ENCODE measurements at places on chromosomes 12 and 14.

DNA sequence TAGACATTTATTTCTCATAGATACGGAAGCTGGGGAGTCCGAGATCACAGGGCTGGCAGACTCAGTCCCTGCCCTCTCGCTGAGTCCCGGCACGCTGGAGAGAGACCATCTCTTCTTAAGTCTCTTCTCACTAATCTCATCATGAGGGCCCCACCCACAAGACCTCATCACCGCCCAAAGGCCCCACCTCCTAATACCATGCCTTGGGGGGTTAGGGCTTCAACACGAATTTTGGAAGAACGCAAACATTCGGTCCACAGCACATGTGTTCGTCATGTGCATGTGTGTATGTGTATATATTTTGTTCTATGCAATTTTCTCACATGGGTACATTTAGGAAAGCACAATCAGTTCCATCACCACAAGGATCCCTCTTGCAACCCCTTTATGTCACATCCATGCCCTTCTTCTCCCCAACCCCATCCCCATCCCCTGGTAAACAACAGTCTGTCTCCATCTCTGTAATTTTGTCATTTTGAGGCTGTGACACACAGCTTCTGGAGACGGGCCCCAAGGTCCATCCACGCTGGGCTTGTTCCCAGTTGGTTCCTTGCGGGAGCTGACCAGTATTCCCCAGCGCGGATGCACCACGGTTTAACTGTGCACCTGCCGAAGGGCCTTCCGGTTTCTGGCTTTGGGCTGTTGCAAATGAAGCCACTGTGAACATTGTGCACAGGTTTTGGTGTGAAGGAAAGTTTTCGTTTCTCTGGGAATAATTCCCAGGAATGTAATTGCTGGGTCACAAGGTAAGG, 317.5 kb upstream of the DIO3 start:
- no peak for DNase-seq

- no peak for DNase-seq
Measured at GRCh38 chr12:111339321-111339938, 29.5 kb downstream of the PHETA1 start.

DNA sequence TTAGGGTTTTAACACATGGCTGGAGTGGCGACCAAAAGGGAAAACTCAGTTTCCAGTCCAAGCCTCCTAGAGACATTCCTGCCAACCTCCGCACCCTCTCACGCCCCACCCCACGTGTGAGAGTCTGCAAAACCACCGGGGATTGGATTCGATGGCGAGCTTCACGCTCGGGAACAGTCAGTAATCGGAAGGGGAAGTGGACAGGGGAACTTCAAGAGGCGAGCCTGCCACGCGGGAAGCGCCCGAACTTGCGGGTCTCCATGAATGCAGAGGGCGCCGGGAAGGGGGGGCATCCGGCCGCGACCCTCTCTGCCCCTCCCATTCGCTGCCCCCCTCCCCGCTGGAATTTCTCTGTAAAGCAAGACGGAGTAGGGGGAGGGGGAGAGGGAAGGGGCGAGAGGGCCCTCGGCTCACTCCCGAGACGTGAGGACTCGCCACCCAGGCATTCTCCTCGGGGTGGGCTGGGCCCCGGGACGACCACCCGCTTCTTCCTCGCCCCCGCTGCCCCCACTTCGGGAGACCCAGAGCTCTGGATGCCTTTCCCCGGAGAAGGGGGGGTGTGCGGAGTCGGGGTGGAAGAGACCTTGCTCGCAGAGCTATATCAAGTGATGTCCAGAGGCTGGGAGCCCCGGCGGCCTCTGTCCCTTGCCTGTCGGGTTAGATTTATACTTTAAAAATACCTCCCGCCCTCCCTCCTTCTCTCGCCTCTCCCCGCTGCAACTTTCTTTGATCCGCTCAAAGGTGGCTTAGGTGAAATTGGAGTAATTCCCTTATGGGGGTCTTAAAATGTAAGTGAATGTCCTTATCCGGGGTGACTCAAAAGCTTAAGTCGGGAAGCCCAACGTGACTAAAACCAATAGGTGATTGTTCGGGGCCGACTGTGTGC, 2.5 kb upstream of the CCND2 start:
- peak; percentile 47 for DNase-seq

- no peak for DNase-seq
Measured at GRCh38 chr12:68805592-68806120, 2.3 kb upstream of the MDM2 start.

DNA sequence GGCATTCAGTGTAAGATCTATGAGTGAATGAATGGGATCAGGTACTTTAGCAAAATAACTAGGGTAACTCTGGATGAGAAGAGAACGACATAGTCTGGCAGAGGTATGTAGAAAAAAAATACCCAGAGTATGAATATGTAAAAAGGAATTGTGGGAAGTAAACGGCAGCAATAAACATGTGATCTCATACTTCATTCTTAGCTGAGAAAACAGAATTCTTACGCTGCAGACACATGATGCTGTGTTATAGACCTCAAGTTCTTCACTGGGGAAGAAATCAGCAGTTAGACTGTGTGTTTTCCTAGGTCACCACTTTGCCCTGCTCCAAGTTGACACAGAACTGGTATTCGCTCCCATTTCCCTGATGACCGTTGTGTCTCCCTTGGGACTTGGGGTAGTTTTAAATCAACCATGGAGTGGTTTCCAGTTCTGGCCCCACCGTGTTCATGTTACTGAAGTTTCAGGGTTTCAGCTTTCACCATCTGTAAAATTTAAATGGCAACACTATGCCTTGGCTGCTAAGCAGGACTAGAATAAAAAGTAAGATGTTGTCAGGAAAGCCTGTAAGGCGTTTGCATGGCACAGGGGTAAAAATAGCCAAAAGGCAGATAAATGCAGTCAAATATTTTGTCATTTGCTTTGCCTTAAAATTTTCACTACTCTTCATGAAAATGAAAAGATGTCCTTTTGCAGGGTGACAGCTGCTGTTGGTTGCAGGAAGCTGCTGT, 223.7 kb downstream of the PELI2 start:
- DNase-seq, result no peak

DNA sequence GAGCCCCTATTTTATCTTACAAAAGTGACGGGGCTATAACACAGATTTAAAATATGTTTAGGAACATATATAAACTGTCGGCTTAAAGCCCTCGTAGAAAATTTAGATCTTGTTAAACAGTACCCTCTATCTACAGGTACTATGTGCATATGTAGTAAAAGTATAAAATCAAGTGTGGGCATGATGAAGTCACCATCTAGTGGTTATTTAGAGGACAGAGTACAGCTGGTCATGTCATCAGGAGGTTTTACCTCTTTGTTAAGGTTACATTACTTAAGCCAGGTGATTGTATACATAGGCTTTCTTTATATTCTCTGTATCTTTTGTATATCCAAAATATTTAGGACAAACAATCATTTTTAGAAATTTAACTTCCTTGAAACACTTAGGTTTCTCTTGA, 18.2 kb upstream of the TNS2 start:
- DNase-seq, result no peak

DNA sequence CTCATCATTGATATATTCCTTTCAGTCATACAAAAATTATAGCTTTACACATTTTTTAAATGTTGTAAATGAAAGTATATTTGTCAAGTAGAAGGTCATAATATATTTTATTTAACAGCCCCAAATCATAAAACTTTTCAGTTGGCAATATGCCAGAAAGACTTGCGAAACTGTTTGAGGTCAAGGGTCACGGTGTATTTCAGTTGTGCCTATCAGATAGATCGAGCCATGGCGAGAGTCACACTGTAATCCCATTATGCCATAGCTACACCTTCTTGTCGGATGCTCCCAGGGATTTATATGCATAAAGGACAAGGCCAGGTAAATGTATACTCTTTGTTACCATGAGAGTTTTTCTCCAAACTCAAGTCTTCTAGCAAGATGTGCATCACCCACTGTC, 26.7 kb upstream of the G2E3 start:
- no peak for DNase-seq

GRCh38 chr14:21014761-21015190, 10.1 kb downstream of the NDRG2 start:
- peak; percentile 88 for DNase-seq

GRCh38 chr12:77601069-77601468, 229.6 kb upstream of the NAV3 start:
- no peak for DNase-seq

DNA sequence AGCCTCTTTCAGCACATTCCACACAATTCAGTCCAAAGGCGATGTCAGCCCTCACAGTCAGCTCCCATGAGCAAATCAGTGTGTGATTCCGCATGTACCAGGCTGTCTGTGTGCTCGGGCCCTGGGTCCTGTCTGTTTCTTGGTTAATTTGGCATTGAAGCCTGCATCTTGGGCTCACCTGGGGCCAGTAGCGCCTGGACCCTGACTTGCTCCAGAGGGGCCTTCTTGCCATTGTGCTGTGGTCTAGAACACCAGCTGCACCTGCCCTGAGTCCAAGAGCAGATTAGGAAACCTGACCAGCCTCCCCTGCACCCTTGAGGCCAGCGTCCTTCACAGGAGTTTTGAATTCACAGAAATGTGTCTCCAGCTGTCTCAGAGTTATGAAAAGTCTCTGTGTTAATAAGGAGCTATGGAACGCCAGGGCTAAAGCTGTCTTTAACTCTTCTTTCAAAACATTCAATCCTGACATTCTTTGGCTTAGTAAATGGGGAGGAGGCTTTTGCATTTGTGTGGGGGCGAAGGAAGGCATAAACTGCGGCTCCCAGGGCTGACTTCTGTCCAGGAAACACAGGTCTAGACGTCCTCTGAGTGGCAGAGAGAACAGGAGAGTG, 102.2 kb downstream of the ARF6 start:
- DNase-seq, result no peak

GRCh38 chr12:112236386-112236785, 111.0 kb downstream of the TRAFD1 start:
- no peak for DNase-seq

GRCh38 chr12:176321-177181, 37.4 kb downstream of the SLC6A12 start:
- DNase-seq, result peak; percentile 62

- peak; percentile 33 for DNase-seq
Measured at GRCh38 chr14:59337141-59337611, 128.0 kb downstream of the GPR135 start.

GRCh38 chr14:45048385-45048784, 35.5 kb upstream of the PRPF39 start:
- no peak for DNase-seq

GRCh38 chr14:68657300-68658028, 135.4 kb downstream of the ZFP36L1 start:
- DNase-seq, result no peak

- no peak for DNase-seq
Measured at GRCh38 chr14:101103321-101103901, 199.9 kb upstream of the RTL1 start.

GRCh38 chr12:2284321-2284813, 231.6 kb downstream of the CACNA1C start:
- DNase-seq, result no peak

- no peak for DNase-seq
Measured at GRCh38 chr12:8905546-8905945, 8.8 kb upstream of the PHC1 start.

GRCh38 chr12:104164634-104165033, 26.6 kb upstream of the NFYB start:
- DNase-seq, result no peak

GRCh38 chr12:77236066-77236465, 170.7 kb upstream of the E2F7 start:
- DNase-seq, result no peak

DNA sequence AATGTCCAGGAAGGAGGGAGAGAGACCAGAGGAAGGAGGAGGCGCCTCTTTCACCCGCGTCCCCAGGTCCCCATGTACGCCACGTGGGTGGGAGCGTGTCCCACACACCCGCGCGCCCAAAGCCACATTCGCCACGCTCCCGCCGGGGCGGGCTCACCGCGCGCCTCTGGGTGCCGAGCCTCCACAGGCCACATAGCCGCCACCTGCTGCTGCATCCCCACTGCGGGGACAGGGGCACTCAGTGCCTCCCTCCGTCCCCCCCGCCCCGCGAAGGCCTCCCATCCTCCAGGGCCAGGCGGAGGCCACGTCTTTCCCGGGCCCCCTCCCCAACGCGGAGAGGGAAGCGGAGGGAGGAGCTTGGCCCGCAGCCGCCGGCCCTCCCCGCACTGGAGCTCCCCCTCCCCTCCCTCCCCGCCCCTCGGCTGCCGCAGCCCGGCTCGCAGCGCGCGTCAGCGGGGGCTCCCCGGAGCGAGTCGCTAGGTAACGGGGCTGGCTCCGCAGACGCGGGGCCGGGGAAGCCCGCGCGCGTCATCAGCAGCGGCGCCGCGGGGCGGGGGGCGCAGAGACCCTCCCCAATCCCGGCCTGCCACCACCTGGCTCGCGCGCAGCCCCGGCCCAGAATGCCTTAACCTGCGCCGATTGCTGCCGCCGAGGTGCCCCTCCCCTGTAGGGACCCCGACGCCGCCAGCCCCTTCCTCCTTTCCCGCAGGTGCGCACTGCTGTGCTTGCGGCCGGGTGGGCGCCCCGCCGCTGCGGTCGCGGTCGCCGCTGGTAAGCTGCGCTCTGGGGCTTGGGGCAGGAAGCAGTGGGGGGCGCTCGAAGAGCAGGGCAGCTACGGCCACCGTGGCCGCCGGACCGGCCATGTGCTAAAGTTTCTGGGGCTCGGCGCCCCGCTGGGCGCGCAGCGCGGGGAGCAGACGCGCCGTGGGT, 536 bp upstream of the TUNAR start:
- no peak for DNase-seq

DNA sequence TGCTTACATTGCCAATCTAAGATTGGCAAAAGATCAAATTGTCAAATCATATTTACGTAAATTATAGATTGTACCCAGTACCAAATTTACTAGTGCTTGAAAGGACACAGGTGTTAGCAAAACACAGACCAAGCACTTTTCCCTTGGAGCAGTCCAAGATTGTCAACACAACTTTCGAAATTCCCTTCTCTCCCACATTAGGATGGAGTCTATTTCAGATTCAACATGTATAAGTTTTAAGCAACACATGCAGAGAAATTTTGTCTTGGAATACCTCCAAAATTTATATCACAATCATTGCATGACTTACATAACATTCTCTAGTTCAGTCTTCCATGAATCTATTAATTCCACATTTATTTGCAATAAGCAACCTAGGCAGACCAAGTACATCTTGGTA, 74.9 kb upstream of the SLCO1C1 start:
- DNase-seq, result no peak

DNA sequence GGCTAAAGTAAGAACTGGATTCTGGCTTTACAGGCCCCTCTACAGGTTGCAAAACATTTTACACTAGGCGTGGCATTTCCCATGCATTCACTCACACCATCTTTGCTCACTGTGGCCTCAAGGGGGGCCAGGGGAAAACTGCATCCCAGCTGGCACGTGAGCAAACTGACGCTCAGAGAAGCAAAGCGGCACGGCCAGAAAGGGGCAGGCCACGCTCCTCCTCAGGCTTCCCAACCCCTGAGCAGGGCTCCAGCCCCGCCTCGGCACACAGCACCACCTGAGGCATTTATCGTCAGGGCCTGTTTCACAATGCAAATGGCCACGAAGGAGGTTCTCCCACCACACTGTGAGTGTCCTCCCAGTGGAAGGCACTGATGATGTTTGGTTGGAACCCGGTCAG, 90.8 kb downstream of the BCL11B start:
- DNase-seq, result no peak

DNA sequence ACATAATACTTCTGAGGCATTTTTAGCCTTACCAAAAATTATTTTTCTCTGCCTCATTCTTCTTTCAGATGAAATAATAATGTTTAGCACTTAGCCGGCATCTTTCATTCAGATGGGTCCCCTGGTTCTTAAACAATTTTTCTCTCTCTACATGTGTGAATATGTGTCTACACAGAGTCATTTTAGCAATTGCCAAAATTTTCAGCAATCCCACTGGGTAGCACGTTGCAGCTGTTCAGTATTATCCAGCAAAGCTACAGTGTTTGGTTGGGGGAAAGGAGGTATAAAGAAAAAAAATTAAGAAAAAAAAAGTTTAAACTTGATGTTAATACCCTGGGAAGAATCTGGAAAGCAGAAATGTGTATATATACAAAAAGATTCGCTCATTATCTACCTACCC, 160.5 kb upstream of the TRHDE start:
- no peak for DNase-seq
